Activated CD4-positive, alpha-beta T cell treated with anti-CD3 and anti-CD28 coated beads for 36 hours (primary cell): ENCODE measurements at places on chromosomes 5 and 9.

DNA sequence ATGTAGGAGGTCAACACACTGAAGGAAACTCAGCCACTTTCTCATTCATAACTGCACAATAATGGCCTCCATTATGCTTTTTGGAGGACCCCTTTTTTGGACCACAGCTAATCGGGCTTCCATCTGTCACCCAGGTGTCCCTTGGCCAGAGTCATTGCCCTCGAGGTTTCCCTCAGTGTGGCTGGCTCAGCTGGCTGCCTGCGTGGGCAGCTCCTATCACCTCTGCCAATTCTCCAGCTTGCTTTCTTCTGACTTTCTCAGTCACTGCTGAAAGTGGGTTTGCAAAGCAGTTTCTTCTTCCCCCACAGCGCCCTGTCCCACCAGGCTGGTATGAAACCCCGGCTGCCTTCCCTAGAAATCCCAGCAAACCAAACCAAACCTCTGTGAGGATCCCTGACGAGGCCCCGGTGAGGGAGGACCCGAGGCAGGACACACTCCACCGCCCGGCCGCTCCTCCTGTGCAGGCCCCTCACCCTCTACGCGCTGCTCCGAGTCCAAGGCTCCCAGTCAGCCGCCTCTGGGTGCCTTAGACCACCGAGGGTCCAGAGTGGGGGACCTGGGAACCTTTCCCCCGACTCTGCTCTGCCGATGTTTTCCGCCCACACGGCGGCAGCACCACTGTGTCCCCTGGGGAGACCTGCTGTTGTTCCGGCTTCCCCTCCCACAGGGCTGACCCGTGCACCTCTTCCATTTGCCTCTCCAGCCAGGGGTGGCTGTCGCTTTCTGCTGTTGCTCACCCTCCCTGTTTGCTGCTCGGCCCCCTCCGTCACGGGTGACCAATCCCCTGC is 109.5 kb downstream of the TENT4A start:
- H3K4me1 ChIP-seq = peaks cover 8% of the 10 kb centered on the region

- no peak overlapping the region for H3K4me3 ChIP-seq
- H3K27ac ChIP-seq = no peak overlapping the region
- H3K4me1 ChIP-seq = peaks cover 5% of the 10 kb centered on the region
- no peak for DNase-seq
Measured at GRCh38 chr5:147507480-147508126, 2.3 kb downstream of the DPYSL3 start.

DNA sequence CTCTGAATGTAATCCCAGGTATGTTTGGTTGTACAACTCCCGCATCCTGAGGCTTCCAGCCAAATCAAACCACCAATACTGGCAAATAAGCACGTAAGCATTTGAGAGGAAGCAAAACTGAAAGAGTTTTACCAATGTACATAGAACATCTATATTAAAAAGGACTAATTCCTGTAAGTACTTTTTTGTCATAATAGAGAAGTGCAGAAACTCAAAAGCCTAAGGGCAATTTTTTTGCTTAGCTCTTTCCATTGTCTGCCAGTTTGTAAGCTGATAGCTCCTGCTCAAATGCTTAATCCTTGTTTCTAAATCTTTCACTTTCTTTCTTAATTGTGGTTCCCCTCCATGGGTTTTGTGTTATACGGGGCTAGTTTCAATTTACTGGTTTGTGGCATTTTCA is 1151.8 kb downstream of the CDH12 start:
- no peaks in the 10 kb centered on the region for H3K27me3 ChIP-seq
- no peak for DNase-seq
- H3K4me3 ChIP-seq = no peak overlapping the region
- no peaks in the 10 kb centered on the region for H3K36me3 ChIP-seq
- H3K4me1 ChIP-seq = no peaks in the 10 kb centered on the region
- H3K27ac ChIP-seq = no peak overlapping the region

- no peak overlapping the region for H3K27ac ChIP-seq
- peaks cover 10% of the 10 kb centered on the region for H3K4me1 ChIP-seq
- H3K36me3 ChIP-seq = no peaks in the 10 kb centered on the region
- H3K4me3 ChIP-seq = no peak overlapping the region
Measured at GRCh38 chr9:121780177-121781040, 129.0 kb downstream of the DAB2IP start.

DNA sequence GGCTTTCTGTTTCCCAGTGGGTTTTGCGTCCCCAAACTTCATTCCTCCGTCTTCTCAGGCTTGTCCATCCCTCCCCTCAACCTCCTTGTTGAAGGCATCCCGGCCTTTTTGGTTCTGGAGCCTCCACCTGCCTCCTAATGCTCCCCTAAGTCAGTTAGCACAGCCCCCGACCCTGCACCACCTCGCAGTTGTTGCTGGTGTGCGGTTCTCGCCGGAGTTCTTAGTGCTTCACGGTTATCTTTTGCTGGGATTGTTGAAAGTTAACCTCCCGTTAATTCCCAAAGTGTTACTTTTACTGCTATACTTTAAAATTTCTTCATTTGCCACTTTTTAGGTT is 447 bp downstream of the UBLCP1 start:
- no peaks in the 10 kb centered on the region for H3K27me3 ChIP-seq
- DNase-seq = peak; percentile 18
- H3K27ac ChIP-seq = peak overlapping the region; percentile 100

GRCh38 chr9:104386425-104387069 is 117.5 kb upstream of the OR13F1 start:
- H3K36me3 ChIP-seq = no peaks in the 10 kb centered on the region
- no peak overlapping the region for H3K27ac ChIP-seq
- no peak for DNase-seq
- peaks cover 4% of the 10 kb centered on the region for H3K27me3 ChIP-seq

GRCh38 chr9:14993061-14993800 is 83.0 kb upstream of the FREM1 start:
- no peaks in the 10 kb centered on the region for H3K36me3 ChIP-seq
- H3K27me3 ChIP-seq = peaks cover 11% of the 10 kb centered on the region
- DNase-seq = peak; percentile 69
- peak overlapping the region; percentile 29 for H3K27ac ChIP-seq
- peak overlapping the region; percentile 60 for H3K4me3 ChIP-seq
- peaks cover 23% of the 10 kb centered on the region for H3K4me1 ChIP-seq

DNA sequence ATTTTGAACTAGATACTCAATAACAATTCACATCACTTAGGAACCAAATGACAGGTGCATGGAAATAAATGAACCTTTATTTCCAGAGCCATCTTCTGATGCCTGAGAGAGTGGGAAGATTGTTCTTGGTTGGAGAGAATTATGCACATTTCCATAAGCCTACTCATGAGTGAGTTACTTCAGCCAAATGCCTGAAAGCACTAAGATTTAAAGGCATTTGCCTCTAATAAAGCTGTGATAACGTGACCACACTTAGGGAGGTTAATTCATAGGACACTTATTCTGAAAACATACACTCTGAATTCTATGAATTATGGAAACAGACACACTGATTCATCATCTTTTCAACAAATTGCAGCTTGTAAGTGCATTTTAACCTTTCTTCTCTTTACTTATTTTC is 40.0 kb downstream of the KCTD16 start:
- H3K4me1 ChIP-seq = no peaks in the 10 kb centered on the region
- DNase-seq = no peak
- no peak overlapping the region for H3K27ac ChIP-seq
- no peaks in the 10 kb centered on the region for H3K36me3 ChIP-seq
- peaks cover 40% of the 10 kb centered on the region for H3K27me3 ChIP-seq

DNA sequence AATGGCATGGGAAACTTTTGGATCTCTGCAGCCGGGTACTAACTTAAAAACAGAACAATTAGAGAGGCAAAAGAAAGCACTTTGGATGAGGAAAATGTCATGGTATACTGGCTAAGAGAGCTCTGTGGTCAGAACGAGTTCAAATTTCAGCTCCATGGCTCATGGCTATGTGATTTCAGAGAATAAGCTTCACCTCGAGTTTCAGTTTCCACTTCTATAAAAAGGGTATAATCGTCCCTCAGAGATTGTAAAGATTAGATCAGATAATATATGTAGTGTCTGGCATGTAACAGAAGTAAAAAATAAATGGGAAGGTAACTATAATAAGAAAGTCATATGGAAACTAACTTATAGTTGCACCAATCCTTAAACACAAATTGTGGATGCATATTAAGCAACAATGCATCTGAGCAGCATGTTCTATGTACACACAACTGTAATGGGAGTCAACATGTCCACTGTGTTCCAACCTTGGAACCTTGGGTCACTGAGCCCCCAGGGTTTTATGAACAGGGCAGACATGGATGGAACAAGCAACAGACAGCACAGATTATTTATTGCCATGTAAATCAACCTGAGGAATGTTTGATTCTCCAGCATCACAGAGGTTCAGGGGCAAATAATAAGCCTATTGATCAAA is 145.4 kb downstream of the MAPKAP1 start:
- no peak overlapping the region for H3K4me3 ChIP-seq
- no peak for DNase-seq
- H3K27ac ChIP-seq = peak overlapping the region; percentile 12
- H3K4me1 ChIP-seq = peaks cover 16% of the 10 kb centered on the region

DNA sequence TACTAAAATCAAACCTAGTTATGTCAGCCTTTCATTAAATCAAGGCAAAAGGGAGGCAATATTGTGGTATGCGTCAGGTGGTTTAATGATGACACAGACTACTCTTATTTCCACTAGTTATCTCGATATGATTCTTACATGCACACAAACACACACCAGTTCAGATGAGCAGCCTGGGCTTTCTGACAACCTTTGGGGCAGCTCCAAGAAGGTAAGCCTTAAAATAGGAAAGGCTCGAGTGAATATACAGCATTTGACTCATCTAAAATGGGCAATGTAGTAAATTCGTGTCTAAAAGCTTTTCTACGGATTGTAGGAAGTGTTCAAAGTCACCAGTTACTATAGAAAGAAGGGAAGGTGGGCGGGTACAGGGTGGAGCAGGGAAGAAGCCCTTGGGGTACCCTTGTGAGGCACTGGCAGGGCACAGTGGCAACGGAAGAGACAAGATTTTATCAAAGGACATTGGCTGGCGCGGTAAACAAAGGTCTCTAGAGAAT is 1.9 kb downstream of the ANKH start:
- H3K27ac ChIP-seq = peak overlapping the region; percentile 97
- peak; percentile 68 for DNase-seq
- H3K4me3 ChIP-seq = peak overlapping the region; percentile 97
- no peaks in the 10 kb centered on the region for H3K27me3 ChIP-seq

DNA sequence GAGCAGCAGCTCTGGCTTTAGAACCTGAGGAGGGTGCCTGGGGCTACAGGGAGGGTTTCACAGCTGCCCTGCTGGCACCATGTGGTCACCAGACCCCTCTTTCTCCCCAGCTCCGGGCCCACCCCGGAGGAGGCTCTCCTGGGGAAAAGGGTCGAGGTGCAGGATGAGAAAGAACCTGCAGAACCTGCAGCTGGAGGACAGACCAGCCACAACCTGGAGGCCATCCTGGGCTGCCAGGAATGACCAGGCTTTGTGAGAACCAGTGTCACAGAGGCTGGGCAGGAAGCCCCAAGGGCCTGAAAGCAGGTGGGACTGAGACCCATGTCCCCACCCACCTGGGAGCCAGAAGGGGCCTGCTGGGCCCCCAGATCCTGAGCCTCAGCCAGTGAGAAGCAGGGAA is 23.0 kb downstream of the SEMA4D start:
- no peaks in the 10 kb centered on the region for H3K27me3 ChIP-seq
- DNase-seq = peak; percentile 5
- H3K27ac ChIP-seq = peak overlapping the region; percentile 99
